ACHN (cell line): ENCODE measurements at places on chromosomes 7 and 10.

- no peak for DNase-seq
Observed at GRCh38 chr10:20709708-20710107, 187.4 kb downstream of the NEBL start.

- DNase-seq, result no peak
Observed at GRCh38 chr10:74957285-74957961, 131.0 kb downstream of the KAT6B start.

DNA sequence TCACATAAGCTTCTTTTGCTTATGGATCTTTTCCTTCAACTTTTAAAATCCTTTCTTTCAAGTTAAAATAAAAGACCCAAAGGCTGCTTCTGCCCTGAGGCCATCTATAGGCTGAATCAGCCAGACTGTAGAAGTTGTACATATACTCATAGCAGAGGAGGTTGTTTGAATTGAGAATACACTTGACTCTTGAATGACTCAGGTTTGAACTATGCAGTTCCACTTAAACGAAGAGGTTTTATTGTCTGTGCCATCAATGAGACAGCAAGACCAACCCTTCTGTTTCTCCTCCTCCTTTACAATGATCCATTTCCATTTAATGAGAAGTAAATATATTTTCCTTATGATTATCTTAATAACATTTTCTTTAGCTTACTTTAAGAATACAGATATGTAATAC is 5.8 kb downstream of the ZNF365 start:
- peak; percentile 75 for DNase-seq

GRCh38 chr7:16260236-16260728 is 161.1 kb downstream of the CRPPA start:
- no peak for DNase-seq

DNA sequence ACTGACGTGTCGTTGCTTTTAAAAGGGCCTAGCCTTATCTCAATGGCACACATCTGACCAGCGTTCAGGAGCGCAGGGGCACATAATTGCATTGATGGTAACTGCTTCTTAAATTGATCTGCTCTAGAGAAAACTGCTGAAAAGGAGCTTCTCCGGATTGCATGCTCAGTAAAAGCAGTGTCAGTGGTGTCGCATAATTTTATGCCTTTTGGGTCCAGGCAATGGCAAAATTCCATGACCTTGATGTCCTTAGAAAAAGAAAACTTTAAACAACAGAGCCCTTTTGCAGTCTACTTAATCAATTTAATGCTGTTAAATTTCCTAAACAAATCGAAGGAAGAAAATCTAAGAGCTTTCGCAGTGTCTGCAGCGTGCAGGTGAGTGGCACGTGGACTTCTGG is 75.7 kb downstream of the PTPRE start:
- DNase-seq, result no peak

- no peak for DNase-seq
Observed at GRCh38 chr10:97119058-97119745, 66.6 kb downstream of the SLIT1 start.

DNA sequence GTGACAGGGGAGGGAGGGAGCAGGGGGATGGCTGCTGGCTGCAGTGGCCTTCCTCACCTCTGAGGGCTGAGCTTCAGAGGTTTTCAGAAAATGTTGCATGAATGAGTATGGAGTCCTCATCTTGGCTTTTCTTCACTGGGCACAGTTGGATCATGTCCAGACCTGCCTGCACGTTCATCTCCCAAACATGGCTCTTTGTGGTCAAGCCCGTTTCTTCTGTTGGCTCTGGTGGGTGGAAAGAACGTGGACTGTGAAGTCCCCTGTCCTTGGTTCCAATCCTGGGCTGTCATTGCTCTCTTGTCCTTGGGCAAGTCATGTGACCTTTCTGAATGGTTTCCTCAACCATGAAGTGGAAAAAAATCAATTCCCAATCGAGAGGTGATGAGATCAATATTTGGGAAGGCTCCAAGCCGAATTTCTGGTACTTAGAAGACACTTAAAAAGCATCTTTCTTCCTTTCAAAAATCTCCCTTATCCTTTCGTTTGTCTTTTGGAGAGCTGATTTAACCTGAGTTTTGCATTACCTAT is 34.5 kb downstream of the TSPAN14 start:
- peak; percentile 24 for DNase-seq

DNA sequence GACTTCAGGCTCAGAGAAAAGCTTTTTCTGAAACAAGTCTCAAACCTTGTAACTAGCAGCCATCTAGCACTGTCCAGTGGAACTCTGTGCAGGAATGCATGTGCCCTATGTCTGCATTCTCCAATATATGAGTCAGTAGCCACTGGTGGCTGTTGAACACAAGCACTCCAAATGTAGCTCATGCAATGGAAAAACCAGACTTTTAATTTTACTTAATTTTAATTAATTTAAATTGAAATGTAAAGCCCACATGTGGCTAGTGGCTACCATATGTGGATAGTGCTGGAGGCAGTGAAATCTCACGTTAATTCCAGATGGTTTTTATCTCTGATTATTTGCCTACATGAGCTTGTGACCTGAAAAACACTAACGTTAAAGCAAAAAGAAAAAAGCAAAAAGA is 225.1 kb downstream of the GATA3 start:
- DNase-seq, result peak; percentile 50

DNA sequence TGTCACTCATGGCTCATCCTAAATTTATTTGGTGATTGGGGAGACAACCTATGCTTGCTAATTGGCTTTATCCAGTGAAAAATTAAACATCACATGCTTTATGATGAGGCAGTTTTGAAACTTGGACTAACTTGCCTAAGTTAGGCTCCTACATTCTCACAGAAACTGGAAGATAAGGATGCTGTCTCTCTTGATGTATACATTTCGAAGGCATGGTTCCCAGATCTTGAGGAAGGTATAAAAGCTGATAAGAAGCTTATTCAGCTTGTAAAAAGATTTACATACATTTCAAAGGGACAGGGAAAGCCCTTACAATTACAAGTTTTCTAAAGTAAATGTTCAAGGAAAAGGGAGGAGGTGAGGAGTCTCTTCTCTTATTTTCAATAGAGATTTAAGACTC is 561.7 kb downstream of the IPMK start:
- no peak for DNase-seq

- DNase-seq, result no peak
Observed at GRCh38 chr10:87622314-87623004, 37.2 kb upstream of the PAPSS2 start.

DNA sequence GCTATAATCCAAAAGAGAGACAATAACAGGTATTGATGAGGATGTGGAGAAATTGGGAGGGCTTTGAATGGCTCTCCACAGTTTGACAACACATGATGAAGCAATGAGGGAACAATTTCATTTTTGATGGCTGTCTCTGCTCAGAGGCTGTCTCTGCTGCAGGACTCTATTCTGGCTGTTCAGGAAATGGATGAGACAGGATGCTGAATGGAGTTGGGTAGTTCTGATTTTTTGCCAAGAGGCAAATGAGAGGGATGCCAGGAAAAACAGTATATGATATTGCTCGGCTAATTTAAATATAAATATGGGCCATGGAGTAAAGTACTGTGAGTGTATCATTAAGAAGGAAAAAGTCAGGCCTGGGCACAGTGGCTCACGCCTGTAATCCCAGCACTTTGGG is 16.8 kb downstream of the APBB1IP start:
- no peak for DNase-seq

DNA sequence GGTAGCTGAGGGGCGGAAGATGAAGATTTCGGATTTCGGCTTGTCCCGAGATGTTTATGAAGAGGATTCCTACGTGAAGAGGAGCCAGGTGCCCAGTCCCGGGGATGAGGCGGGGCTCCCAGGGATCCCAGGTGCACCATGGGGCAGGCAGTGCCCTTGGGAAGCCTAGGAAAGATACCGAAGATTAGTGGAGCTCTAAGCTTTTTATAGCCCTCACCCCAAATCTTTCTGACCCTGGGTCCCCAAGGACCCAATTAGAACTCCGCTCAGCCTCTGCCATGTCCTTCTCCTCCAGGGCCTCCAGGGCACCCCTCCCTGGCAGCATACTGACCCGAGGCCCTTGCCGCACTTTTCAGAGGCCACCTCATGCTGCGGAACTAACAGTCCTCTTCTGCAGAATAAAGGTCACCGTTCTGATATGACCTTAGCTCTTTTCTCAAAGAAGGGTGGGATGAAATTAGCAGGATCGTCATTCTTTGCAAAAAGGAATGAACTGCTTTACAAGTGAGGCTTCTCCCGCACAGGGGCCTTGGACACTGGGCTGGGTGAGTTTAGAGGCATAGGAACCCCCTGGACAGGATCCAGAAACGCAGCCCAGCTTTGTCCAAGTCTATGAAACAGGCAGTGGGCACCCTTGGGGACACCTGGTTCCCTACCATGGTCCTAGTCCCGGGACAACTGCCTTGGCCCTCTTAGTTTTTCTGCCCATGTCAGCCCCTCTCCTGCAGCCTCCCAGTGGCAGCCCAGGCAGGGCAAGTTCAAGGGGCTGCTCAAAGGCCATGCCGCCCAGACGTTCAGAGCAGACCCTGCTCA is 17.9 kb upstream of the CSGALNACT2 start:
- DNase-seq, result no peak

- no peak for DNase-seq
Observed at GRCh38 chr7:150367677-150368095, 936 bp upstream of the REPIN1 start.

DNA sequence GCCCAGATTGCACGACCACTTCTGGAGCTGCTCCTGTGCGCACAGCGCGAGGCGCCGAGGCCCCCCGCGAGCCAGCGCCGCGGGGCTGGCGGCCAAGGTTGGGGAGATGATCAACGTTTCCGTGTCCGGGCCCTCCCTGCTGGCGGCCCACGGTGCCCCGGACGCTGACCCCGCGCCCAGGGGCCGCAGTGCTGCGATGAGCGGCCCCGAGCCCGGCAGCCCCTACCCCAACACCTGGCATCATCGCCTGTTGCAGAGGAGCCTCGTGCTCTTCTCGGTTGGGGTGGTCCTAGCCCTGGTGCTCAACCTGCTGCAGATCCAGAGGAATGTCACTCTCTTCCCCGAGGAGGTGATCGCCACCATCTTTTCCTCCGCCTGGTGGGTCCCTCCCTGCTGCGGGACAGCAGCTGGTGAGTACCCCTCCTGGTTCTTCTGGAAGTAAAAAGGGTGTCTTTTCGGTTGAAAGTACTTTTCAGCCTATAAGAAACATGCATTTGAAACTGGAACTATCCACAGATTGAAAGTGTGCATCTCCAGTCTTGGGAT is 683 bp downstream of the INSIG1 start:
- DNase-seq, result no peak

DNA sequence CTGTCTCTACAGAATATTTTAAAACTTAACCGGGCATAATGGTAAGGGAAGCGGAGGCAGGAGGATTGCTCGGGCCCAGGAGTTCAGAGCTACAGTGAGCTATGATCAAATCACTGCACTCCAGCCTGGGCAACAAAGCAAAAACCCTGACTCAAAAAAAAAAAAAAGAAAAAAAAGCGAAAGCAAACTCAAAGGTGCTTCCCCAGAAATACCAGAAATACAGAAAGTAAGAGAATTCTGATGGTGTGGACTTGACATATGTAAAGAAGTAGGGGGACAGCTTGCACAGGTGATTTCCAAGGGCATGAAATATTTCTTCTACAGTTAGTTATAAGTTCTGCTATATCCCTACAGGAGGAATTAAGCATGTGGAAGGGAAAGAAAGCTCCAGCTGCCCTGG is 69.7 kb upstream of the APBB1IP start:
- no peak for DNase-seq

DNA sequence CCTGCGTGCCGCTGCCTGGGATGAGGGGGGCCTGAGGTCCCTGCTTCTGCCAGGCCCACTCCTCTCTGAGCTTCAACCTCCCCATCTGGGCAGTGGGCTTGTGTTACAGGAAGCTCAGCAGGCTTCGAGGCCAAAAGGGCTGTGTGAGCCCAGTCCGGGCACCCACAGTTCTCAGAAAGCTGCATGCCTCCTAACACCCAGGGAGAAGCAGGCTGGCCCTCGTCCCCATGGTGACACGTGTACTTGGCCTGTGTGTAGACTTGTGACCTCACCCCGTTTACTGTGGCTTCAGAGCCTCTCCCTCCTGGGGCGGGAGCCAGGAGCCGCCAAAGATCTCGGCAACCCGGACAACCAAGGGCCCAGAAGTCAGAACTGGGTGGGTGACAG is 2.2 kb upstream of the GRIFIN start:
- no peak for DNase-seq

- no peak for DNase-seq
Observed at GRCh38 chr10:68276224-68276623, 44.3 kb upstream of the ATOH7 start.

DNA sequence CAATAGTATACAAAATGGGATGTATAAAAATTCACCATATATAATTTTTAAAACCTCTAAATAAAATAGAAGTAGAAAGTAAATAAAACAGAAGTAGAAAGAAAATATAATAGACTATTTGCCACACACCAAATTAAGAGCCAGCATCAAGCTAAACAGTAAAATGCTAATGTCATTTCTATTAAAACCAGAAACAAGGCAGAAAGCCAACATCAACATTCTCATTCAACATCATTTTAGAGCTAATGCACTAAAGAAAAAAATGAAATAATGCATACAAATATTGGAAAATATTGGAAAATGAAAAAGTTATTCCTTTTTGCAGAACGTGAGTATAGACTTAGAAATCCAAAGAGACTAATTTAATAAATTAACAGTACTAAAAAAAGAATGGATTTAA is 23.4 kb upstream of the RELN start:
- no peak for DNase-seq

GRCh38 chr7:157274991-157275427 is 61.8 kb upstream of the DNAJB6 start:
- no peak for DNase-seq

DNA sequence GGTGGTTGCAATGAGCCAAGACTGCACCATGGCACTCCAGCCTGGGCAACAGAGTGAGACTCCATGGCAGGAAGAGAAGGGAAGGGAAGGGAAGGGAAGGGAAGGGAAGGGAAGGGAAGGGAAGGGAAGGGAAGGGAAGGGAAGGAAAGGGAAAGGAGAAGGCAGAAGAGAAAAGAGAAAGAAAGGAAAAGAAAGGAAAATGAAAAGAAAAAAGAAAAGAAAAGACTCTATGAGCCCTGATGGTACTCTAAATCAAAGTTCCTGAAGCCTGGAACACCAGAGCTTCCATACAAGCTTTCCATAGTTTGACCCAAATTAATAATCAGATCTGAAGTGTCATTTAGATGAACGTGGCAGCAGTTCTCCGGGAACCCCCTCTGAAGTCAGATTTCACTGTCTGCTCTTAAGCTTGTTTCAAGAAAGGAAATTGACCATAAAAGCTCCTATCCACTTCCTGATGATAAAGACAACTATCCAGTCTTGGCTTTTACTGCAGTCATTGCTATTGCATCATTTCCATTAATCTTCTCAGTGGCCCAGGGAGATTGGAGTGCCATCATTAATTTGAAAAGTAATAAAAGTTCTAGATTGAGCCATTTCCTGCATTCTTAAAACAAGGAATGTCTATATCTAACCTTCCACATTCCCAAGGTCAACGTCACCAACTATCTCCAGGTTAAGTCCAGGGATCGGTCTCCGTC is 44.2 kb upstream of the FRMD4A start:
- no peak for DNase-seq

DNA sequence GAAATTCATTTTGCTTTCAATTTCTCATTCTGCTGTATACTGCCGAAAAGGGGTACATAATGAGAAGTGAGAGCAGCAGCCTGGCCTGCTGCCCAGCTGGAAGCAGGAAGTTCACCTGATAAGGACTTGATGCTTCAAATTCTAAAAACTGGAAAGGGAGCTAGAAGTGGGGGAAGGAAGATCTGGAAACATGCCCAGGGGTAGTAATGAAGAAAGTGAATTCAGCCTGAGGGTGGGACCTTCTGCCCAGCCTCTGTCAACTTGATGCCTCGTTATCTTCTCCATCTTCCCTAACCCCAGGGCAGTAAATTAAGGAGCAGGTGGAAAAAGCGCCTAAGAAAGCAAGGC is 69.4 kb downstream of the ARMH3 start:
- no peak for DNase-seq

- DNase-seq, result peak; percentile 58
Observed at GRCh38 chr10:68871731-68872342, 29.3 kb upstream of the DDX50 start.

- DNase-seq, result no peak
Observed at GRCh38 chr10:689121-689451, 382 bp downstream of the DIP2C start.
